Activated CD4-positive, alpha-beta T cell treated with anti-CD3 and anti-CD28 coated beads, Interleukin-2, amount 10 ng/mL, durations not matched to agents 24 days and 14 days (primary cell): ENCODE measurements at places on chromosomes 16 and 17. TPM values are rescaled to one million over a fixed set of nuclear protein-coding genes. Genes with fewer than 3 reads are reported as not detected.

Gene RAB26
- total RNA-seq, result 0.83 and 1.0 TPM in 2 replicates

DNA sequence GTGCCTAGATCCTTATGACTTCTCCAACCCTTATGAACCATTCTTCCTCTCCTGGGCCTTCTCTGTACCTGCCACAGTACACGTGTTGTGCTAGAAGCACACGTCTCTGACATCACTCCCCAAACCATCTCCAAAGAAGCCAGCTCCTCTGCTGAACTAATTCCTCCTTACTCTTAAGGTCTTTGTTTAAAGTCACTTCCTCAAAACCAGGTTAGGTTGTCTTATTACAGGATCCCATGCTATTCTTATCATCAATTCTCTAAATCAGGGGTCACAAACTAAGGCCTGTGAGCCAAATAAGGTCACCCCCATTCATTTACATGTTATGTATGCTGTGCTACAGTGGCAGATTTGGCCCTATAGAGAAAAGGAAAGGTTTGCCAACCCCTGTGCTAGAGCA lies 4.0 kb downstream of the SUPT6H start:
- no peak for DNase-seq

Gene PDP2
- 48.0 and 51.8 TPM in 2 replicates for total RNA-seq

Gene LDHD
- total RNA-seq, result 0.09 and 0.24 TPM in 2 replicates

DNA sequence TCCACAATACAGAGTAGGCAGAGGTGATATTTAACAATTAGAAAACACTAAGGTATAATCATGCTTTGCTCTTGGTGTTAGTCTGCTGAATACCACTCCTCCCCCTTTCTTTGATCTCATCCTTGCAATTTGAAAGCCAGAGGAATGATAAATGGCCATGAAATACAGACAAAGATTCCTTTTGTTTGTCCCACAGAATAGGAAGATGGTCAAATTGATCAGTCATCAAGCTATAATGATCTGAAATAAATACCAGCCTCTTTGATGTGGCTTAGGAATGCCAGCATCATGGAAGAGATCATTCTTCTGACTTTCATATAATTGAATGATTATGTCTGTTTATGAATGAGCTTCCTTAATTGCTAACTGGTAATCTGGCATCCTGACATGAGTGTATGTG lies 1541.7 kb upstream of the CDH8 start:
- no peak for DNase-seq

- DNase-seq, result no peak
Observed at GRCh38 chr17:49570540-49571242, 5.0 kb upstream of the NXPH3 start.

DNA sequence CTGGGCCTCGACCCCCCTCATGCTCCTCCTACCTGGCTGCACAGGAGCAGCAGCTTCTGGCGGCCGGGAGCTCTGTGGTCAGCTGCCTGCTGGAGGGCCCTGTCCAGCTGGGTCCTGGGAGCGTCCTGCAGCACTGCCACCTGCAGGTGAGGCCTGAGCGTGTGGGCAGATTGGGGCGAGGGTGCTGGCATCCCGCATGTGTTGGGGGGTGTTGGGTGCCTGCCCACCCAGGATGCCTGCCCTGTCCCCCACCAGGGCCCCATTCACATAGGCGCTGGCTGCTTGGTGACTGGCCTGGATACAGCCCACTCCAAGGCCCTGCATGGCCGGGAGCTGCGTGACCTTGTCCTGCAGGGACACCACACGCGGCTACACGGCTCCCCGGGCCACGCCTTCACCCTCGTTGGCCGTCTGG lies 16.5 kb downstream of the FCSK start:
- DNase-seq, result no peak

Gene CLDN6
- not detected in 2 replicates for total RNA-seq

Gene BRIP1
- 17.2 and 19.9 TPM in 2 replicates for total RNA-seq

GRCh38 chr17:83200231-83200699 lies 120.9 kb downstream of the METRNL start:
- DNase-seq, result peak; percentile 89

Gene G6PC1
- total RNA-seq, result not detected in 2 replicates
